Fibroblast of the aortic adventitia (primary cell): ENCODE measurements at places on chromosomes 2 and 18. TPM values are rescaled to one million over a fixed set of nuclear protein-coding genes. Genes with fewer than 3 reads are reported as not detected.
A peak's percentile ranks its signal among the peaks of the same experiment; 100 is the strongest.

GRCh38 chr2:54903736-54904554, 146.3 kb downstream of the RTN4 start:
- DNase-seq = peak; percentile 95

GRCh38 chr2:46697830-46698323, 217.7 kb downstream of the MCFD2 start:
- no peak for DNase-seq

- DNase-seq = no peak
These were observed 111.7 kb upstream of the DYNAP start for GRCh38 chr18:54479365-54479764.

- DNase-seq = no peak
These were observed 137.4 kb downstream of the ACOXL start for GRCh38 chr2:110869472-110870446.

GRCh38 chr18:396251-396555, 104.3 kb downstream of the COLEC12 start:
- DNase-seq = peak; percentile 77

- no peak for DNase-seq
These were observed 6.2 kb upstream of the EHD3 start for GRCh38 chr2:31227711-31228125.

Gene TEX44
- not detected in 2 replicates for total RNA-seq

Gene GDF7
- total RNA-seq = under 0.01 TPM in 1 of 2 replicates, not detected in the other

Gene PRSS56
- total RNA-seq = not detected in 2 replicates

Gene SERPINB5
- total RNA-seq = not detected in 2 replicates

Gene LYPD1
- 0.74 and 25.2 TPM in 2 replicates for total RNA-seq

Gene MYO7B
- 0.18 TPM in 1 of 2 replicates, not detected in the other for total RNA-seq

Gene VSNL1
- total RNA-seq = 0.90 and 3.7 TPM in 2 replicates

Gene SERPINB7
- total RNA-seq = 0.27 TPM in 1 of 2 replicates, not detected in the other
